Esophagus muscularis mucosa (tissue), 4 donors: ENCODE measurements at places on chromosomes 16 and 17.

- H3K27ac ChIP-seq: no peak overlapping the region
- no peaks in the 10 kb centered on the region for H3K27me3 ChIP-seq
- H3K4me3 ChIP-seq: no peak overlapping the region
Observed at GRCh38 chr16:67425580-67425979, 5.3 kb upstream of the HSD11B2 start.

GRCh38 chr17:6415616-6416015, 19.3 kb downstream of the AIPL1 start:
- no peak for DNase-seq
- no peak overlapping the region for H3K27ac ChIP-seq
- no peaks in the 10 kb centered on the region for H3K36me3 ChIP-seq

GRCh38 chr16:9370061-9370491, 278.6 kb downstream of the HAPSTR1 start:
- peaks cover 11% of the 10 kb centered on the region for H3K4me1 ChIP-seq
- no peak overlapping the region for H3K4me3 ChIP-seq
- H3K36me3 ChIP-seq: no peaks in the 10 kb centered on the region
- DNase-seq: no peak

GRCh38 chr16:81818905-81819304, 39.8 kb downstream of the PLCG2 start:
- no peaks in the 10 kb centered on the region for H3K36me3 ChIP-seq
- no peaks in the 10 kb centered on the region for H3K4me1 ChIP-seq
- DNase-seq: no peak
- no peak overlapping the region for H3K4me3 ChIP-seq

- no peak overlapping the region for H3K27ac ChIP-seq
- no peaks in the 10 kb centered on the region for H3K36me3 ChIP-seq
- DNase-seq: no peak
- H3K27me3 ChIP-seq: no peaks in the 10 kb centered on the region
- H3K4me3 ChIP-seq: no peak overlapping the region
Observed at GRCh38 chr17:57538736-57539456, 206.2 kb downstream of the CCDC182 start.

- H3K4me3 ChIP-seq: no peak overlapping the region
- H3K4me1 ChIP-seq: no peaks in the 10 kb centered on the region
- DNase-seq: no peak
- no peak overlapping the region for H3K27ac ChIP-seq
- H3K36me3 ChIP-seq: no peaks in the 10 kb centered on the region
Observed at GRCh38 chr16:53960050-53960812, 256.3 kb downstream of the FTO start.

DNA sequence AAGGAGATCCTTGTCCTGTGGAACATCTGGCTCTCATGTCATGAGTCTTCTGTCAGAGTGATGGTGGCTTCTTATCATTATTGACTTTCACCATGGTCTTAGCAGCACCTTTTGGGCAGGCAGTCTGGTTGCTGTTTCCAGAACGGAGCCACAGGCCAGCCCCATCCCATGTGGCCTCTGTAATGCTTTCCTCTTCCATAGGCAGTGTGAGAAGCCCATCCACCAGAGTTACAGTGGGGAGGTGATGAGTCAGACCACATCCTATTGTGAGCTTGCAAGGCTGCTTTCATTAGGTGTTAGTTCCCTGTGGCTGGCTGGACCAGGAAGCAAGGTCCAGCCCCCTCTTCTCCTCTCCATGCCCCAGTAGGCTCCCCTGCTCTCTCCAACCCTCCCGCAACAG, 30.8 kb upstream of the SPACA3 start:
- H3K27me3 ChIP-seq: no peaks in the 10 kb centered on the region
- H3K4me1 ChIP-seq: no peaks in the 10 kb centered on the region
- H3K27ac ChIP-seq: no peak overlapping the region
- H3K4me3 ChIP-seq: no peak overlapping the region
- H3K36me3 ChIP-seq: no peaks in the 10 kb centered on the region
